ENCODE measurements at places on chromosomes 4 and X.
A peak's percentile ranks its signal among the peaks of the same experiment; 100 is the strongest.

GRCh38 chr4:28211676-28212470 lies 1351.2 kb downstream of the STIM2 start:
- DNase-seq, result no peak

GRCh38 chr4:44351069-44351468 lies 97.5 kb downstream of the KCTD8 start:
- no peak for DNase-seq

DNA sequence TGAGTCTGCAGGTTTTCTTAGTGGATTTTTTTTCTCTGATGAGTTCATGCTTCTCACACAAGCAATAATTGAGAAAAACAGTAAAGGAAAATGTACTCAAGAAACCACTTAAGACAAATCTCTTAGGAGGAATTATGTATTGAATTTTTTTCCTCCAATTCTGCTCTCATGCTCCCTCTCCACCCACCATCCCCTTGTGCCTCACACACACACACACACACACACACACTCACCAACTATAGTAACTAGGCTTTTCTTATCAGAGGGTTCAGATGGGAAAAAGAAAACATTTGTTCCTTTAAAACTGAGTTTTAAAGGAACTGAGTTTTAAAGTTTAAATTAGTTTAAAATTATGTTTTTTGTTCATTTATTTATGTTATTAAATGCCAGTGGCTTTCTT lies 47.0 kb upstream of the ANXA10 start:
- DNase-seq, result no peak

GRCh38 chr4:53068755-53069330 lies 206.7 kb downstream of the RASL11B start:
- no peak for DNase-seq

DNA sequence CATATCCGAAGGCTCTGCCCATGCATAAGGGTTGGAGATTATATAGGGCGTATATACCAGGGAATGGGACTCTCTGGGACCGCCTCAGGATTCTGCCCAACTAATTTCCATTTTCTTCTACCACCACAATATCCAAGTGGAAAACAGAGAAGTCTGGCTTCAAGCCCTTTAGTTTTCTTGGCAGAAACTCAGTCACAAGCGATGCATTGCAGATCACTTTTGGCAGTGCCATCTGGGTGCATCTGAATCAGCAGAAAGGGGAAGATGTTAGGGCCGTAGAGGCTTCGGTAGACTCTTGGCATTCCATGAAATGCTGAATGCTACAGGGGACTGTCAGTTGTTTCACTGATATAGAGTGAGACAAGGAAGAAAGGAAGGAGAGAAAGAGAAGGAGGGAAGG lies 94.1 kb upstream of the FAM9B start:
- no peak for DNase-seq

GRCh38 chr4:156638925-156639605 lies 332.5 kb downstream of the PDGFC start:
- no peak for DNase-seq

DNA sequence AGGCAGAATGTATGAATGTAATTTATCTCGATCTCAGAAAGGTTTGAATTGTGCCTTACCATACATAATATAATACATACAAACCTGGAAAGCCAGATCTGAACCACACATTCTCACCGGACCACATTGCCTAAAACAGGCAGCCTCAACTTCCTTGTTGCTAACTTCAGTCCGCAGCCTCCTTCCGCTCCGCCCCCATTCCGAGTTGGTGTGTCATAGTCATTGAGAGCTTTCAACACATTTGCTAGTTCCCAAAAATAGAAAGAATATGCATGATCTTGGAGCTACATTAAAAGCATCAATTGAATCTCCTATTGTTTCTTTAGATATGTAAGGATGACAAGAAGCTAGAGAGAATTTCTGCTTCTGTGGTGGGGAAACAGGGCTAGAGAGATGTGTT lies 127.2 kb downstream of the ARHGEF9 start:
- DNase-seq, result no peak

- DNase-seq, result no peak
Measured at GRCh38 chr4:1675136-1675801, 8.8 kb downstream of the FAM53A start.

GRCh38 chr4:23504083-23504482 lies 385.8 kb downstream of the PPARGC1A start:
- no peak for DNase-seq

DNA sequence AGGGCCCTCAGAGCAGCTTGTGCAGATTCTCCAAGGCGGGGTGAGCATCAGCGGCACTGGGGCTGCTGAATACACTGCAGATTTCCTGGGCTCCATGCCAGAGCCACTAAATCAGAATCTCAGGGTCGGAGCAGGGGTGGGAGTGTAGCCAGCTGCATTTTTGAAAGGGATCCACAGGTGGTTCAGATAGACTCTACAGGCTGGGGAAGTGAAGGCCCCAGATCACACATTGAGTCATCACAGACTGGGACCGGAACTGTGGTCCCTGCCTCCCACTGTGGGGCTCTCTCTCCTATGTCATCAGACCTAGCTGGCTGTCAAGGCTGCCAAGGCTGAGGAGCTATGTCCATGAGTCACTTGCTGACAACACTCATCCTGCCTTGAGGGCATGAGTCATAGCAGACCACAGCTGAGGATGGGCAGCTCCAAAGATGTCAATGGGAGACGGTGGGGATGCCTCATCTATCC lies 162.3 kb upstream of the MAMLD1 start:
- peak; percentile 83 for DNase-seq

DNA sequence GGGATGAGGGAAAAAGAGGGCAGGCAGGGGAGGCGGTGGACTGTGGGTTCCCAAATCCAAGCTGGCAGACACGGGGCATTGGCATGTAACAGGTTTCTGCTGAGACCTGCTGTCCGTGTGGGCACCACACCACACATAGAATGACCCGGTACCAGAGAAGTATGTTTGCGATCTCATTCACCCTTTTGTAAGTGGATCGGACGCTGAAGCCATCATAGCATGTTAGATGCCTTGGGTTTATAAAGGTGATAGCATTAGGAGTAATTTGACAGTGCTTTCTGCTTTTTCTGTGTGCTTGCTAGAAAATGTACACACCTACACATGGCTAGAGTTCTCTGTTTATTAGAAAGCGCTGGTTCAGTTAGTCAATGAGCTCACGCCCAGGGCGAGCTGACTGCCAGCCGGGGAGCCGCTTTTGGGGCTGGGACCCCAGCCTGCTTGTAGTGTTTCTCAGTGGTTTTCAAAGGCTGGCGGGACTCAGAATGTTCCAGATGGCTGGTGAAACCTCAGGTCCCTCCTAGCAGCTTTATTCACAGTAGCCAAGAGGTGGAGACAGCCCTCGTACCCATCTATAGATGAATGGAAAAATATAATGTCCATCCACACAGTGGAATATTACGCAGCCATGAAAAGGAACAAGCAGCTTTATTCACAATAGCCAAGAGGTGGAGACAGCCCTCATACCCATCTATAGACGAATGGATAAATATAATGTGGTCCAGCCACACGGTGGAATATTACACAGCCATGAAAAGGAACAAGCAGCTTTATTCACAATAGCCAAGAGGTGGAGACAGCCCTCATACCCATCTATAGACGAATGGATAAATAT lies 579 bp downstream of the IL3RA start:
- DNase-seq, result no peak

GRCh38 chr4:90120037-90120436 lies 7.2 kb upstream of the CCSER1 start:
- DNase-seq, result no peak

- DNase-seq, result no peak
Measured at GRCh38 chr4:129246145-129246544, 150.2 kb downstream of the C4orf33 start.

GRCh38 chr4:160414496-160414895 lies 1311.6 kb downstream of the RAPGEF2 start:
- DNase-seq, result no peak

- DNase-seq, result no peak
Measured at GRCh38 chrX:25721564-25721963, 416.6 kb upstream of the MAGEB18 start.

GRCh38 chr4:185171373-185172071 lies 28.5 kb downstream of the SLC25A4 start:
- DNase-seq, result no peak

DNA sequence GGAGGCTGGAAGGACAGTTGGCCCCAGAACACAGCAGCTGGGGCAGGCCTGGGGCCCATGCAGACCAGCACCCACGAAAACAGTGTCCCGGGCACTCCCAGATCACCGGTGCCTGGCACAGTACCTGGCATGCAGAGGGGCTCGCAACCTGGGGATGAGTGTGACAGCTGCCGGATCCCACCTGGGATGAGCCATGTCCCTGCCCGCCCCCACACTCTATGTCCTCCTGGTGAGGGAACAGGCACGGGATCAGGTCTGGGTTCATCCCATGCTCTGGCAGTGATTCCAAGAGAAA lies 22.8 kb upstream of the PPP2R2C start:
- DNase-seq, result no peak

DNA sequence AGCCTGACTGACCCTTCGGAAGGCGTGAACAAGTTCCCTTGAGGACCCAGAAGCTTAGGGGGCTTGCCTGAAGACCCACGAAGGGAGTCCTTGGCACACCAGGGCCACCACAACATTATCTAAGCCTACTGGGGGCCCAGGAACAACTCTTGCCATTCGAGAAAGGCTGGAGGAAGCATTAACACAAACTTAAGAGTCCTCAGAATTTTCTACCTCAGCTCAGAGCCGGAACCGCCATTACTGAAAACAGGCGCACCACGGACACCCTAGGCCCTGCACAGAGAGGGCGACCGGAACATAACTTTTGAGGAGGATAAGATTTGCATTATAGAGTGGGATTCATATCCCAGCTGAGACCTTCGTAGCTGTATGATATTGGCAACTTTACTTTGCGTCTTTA lies 229.1 kb downstream of the ADAM29 start:
- no peak for DNase-seq

DNA sequence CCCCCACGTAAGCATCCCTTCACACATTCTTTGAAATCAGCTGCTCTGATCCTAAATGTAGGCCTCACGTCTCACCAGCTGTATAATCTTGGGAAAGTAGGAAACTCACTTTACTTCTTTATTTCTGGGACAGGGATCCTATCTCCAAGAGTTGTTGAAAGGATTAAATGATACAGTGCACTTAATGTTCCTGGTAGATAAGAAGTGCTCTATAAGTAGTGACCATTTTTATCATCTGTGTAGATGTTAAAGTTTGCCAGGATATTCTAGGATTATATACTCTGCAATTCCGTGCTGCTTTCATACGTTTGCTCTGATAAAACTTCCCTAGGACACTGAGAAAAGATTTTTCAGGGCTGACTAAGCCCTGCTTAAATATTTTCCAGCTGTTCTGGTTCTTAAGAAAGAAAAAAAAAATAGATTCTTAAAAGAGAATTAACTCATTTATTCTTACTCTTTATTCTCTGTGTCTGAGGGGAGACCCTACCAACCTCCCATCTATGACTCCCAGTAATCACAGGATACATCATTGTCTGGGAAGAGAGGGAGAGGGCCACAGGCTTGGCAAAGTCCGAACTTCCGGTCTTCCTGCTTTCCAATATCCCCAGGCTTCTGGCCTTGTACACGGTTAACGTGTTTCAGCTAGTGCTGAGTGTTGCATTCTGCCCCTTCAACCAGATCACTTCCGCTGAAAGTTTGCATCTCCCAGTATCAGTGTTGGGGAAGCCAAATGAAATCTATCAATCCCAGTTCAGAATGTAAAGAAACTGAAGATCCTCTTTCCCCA lies 269.2 kb downstream of the TRIML1 start:
- DNase-seq, result no peak

DNA sequence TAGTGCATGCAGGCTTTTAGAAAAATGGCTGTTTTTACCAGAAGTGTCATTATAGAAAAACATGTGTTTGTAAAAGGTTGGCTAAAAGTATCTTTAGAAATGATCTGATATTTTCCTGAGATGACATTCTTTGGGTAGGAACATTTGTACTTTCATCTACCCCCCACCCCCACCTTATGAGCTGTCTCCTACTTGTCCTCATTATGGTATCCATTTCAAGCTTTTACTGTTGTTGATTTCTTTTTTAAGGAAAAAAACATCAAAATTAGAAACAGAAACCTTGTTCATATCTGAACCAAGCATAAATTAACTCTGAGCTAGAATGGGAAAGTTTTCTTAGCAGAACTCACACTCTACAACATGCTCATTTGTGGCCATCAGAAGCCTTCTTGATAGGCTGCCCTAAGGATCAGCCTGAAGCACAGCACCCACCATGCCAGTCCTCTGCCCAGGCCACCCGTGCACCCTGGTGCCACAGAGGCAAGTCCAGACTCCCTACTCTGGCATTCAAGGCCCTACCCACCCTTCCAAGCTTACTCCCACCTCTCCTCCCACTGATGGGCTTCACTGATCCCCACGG lies 49.4 kb downstream of the NSG1 start:
- DNase-seq, result no peak

- no peak for DNase-seq
Measured at GRCh38 chr4:43316813-43317212, 424.3 kb downstream of the GRXCR1 start.

DNA sequence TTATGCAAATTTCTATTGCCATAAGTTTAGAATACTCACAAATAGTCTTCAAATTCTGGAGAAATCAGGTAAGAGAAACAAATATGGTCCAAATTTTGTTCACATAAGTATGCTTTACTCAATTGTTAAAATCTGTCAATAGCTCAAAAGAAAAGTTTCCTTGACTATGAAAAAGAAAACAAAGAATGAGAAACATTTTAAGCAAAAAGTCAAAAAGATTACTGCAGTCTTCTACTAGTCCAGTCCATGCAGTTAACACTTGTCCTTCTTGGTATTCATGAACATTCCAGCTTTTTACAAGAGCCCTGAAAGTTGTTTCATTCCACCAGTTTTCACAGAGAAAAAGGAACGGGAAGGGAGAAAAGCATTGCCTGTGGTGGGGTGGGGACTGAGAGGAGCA lies 54.7 kb upstream of the ZXDA start:
- DNase-seq, result no peak

DNA sequence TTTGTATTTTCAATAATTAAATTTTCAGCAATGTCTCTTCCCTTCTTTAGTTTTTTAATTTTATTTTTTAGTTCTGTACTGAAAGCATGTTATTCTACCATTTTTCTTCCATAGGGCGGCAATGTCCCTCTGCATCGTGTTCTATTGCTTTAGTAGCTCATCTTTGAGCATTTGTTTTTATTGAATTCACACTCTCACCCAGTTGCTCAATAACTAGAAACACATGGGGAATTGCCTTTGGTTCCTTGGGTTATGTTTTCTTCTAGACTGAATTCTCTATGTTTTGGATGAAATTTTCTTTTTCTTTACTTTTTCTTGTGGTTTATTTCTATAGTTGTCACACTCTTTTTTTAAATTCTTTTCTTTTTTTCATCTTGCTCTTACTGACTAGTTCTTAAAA lies 233.8 kb upstream of the LDB2 start:
- no peak for DNase-seq

DNA sequence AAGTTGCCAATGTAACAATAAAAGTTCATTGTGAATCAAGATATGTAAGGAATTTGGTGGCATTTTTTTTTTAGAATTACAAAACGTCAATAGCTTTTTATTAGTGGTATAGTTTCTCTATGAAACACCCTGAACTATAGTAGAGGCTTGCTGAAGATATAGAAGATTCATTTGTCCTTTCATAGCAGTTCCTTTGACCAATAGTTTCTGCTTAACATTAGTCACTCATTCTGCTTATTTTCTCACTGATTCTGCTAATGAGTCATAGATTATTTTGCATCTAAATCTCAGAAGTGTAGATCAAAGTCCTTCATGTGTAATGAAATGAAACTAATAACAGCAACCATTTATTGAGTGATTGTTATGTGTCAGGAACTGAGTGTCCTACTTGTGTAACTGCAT lies 205.0 kb upstream of the TET2 start:
- no peak for DNase-seq

Measured in activated CD4-positive, alpha-beta T cell treated with anti-CD3 and anti-CD28 coated beads for 36 hours (primary cell).